ENCODE measurements at places on chromosomes 6 and 20.

- DNase-seq, result no peak
Measured at GRCh38 chr6:132333639-132334520, 67.4 kb downstream of the MOXD1 start.

GRCh38 chr6:83708970-83709747 lies at the start of gene SNAP91:
Gene SNAP91 (minus strand): TSS chr6:83709101. CDS start chr6:83707927, 1,174 bp downstream.
- DNase-seq, result no peak

- no peak for DNase-seq
Measured at GRCh38 chr6:151842816-151843215, 35.3 kb downstream of the ESR1 start.

DNA sequence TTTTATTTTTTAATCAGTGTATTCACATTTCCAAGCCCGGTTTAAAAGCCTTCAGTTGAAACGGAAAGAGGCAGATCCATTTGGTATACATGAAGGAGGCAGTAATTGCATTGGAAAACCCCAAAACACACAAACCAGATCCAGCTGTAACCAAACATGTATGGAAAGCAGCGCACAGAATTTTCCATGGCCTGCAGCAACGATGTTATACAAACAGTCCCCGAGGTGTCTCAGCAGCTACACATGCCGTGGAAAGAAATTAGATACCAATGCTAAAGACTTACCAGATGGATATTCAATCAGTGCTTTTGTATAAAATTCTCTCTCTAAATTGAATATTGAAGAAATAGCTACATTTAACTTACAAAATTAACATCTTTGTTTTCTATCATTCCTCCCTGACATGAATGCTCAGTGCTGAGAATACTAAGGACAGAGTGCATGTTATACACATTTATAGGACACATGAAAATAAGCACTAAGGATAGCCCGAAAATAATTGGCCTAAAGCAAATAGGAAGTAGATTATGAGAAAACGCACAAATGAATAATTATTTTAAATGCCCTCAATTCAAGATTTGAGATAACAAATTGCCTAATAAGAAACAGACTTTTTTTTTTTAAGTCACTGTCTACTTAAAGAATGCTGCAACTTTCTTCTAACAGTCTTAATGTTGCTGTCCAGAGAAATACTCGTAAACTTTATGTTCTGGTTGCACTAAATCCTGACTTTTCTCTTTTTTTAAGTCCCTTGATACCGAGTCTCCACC lies 713.1 kb downstream of the HDGFL1 start:
- no peak for DNase-seq

DNA sequence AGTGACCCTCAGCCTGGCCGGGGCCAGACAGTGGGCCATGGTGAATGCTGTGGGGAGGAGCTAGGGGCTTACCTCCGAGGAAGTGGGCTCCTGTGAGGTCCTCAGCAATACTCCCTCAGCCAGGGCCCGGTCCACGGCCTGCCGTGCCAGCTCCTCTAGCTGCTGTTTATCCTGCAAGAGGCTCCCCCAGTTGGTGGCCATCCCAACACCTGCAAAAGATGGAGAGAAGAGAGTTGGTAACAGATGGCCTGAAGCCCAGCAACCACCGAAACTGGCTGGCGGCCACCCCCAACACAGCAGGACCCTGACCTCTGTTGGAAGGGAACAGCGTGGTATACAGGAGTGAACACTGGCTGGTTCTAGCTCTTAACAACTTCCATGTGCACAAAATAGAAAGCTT lies 4.0 kb downstream of the GSS start:
- no peak for DNase-seq
